ENCODE measurements at places on chromosomes 2 and 18.

- DNase-seq: no peak
These were observed 19.3 kb downstream of the GAD1 start for GRCh38 chr2:170836027-170836426.

DNA sequence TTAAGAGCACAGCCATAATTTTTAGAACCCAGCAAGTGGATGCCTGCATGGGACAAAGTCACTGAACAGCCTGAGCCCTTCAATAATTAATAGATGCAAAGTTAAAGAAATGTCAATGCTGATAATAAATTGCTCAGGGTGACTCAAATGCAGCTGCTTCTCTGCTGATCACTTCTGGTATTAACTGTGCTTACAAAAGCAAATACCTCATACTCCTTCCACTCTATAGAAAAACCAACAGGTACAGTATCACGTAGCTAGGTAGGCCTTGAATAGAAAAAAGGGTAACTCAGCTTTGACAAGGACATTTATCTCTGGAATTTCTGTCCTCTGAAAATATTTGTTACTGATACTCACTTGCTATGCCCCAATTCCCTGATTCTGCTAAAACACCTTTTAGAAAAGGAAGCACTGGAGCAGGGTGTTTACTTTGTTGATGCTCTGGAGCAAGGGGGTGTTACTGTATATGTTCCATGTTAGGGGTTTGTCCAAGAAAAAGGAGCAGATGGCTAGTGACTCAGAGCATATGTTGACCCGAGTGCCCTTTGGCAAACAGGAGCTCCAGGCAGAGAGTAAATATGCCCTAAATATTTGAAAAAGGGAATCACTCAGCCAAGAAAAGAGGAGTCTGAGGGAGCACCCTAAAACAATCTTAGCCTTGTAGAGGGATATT is 59.1 kb upstream of the RTN4 start:
- DNase-seq: no peak

GRCh38 chr2:128779301-128780095 is 460.8 kb upstream of the HS6ST1 start:
- DNase-seq: no peak

DNA sequence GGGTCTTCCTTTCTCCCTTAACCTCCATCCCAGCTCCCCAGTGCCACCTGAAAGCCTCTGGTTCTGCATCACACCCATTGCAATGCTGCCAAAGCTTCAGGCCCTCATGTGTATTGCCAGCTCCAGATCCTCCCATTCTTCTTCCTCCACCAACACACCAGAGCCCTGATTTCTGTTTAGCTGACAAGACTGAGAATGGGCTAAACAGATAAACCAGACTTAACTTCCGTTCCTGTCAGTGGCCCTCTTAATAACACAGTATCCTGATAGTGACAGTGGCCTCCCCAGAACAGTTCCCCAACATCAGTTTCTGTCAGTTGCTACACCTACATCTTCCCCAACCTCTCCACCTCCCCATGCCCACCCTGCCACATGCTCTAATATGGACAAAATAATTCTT is 31.3 kb upstream of the C1D start:
- no peak for DNase-seq

DNA sequence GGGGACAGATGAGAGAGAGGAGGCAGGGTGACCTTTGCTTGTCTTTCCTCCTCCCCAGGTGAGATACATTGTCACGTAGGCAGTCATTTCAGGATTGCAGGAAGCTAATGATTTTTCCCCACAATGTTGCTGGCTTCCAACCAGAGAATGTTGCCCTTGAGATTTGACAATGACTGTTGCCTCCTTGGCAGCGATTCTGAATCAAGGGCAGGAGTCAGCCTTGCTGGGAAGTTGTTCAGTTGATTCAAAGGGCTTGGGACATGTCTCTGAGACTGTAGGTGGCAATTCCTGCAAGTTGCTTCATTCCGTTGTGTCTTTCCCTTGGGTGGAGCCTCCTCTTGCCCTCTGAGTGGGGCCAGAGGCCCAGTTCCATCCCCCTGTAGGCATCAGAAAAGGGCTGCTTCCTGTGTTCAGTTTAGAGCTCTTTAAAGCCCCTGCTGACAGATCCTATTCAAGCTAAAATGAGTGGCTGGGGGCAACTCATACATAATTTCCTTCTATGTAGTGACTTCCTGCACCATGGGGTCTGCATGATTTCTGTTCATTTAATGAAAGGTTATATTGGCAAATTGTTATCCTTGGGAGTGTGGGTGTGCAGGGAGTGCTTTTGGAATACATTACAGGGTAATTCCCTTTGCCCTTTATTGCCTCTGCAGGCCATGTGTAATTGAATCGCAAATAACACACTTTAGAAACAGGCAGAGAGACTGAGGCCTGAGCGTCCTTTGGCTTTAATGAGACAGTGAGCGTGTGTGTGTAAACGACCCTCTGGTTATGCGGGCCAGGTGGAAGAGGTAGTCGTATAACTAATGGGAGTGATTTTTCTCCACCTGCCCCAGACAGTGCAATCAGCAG is 52.4 kb downstream of the GPR39 start:
- no peak for DNase-seq

- no peak for DNase-seq
These were observed 2.8 kb downstream of the TMEM169 start for GRCh38 chr2:216084547-216084946.
